Motor neuron (in vitro differentiated cells): ENCODE measurements at places on chromosomes 4 and X. TPM values are rescaled to one million over a fixed set of nuclear protein-coding genes. Genes with fewer than 3 reads are reported as not detected.

The ZAR1 gene
- total RNA-seq = 0.11 TPM in 1 of 2 replicates, not detected in the other

The RTL9 gene
- 0.15 TPM in 1 of 2 replicates, not detected in the other for total RNA-seq

The ALPK1 gene
- total RNA-seq = 24.9 and 28.0 TPM in 2 replicates

The TSC22D3 gene
- total RNA-seq = 45.8 and 49.9 TPM in 2 replicates

The NSD2 gene
- 111 and 118 TPM in 2 replicates for total RNA-seq

The STOX2 gene
- 0.09 and 1.3 TPM in 2 replicates for total RNA-seq

The HNRNPDL gene
- total RNA-seq = 379 and 416 TPM in 2 replicates

The CLDN34 gene
- total RNA-seq = not detected in 2 replicates

The GUCY2F gene
- 0.05 TPM in 1 of 2 replicates, not detected in the other for total RNA-seq

The CORIN gene
- 0.81 and 0.92 TPM in 2 replicates for total RNA-seq

The MAGEA11 gene
- 0.13 and 0.14 TPM in 2 replicates for total RNA-seq

The SERTM2 gene
- total RNA-seq = 0.59 and 0.67 TPM in 2 replicates

The RHOXF2 gene
- 0.57 and 1.5 TPM in 2 replicates for total RNA-seq

The RPA4 gene
- total RNA-seq = 0.22 and 0.31 TPM in 2 replicates

The CXorf51B gene
- not detected in 2 replicates for total RNA-seq

The BTK gene
- 0.16 and 1.8 TPM in 2 replicates for total RNA-seq

The CLNK gene
- total RNA-seq = 0.15 and 0.21 TPM in 2 replicates

The RASL11B gene
- 1.1 and 2.0 TPM in 2 replicates for total RNA-seq

The MAGEC1 gene
- 0.38 TPM in 1 of 2 replicates, not detected in the other for total RNA-seq

The CRMP1 gene
- 8.1 and 11.7 TPM in 2 replicates for total RNA-seq

The CDX4 gene
- 0.28 TPM in 1 of 2 replicates, not detected in the other for total RNA-seq

The ARHGAP10 gene
- 2.9 and 3.7 TPM in 2 replicates for total RNA-seq

The KIAA1210 gene
- total RNA-seq = 0.31 TPM in 1 of 2 replicates, not detected in the other

The ARMCX5 gene
- 13.1 and 18.7 TPM in 2 replicates for total RNA-seq

The DCAF12L2 gene
- total RNA-seq = 3.2 TPM in 2 replicates

The RAB33A gene
- 19.1 and 19.7 TPM in 2 replicates for total RNA-seq

The ZDHHC15 gene
- total RNA-seq = 12.0 TPM in 2 replicates

The CENPVL2 gene
- 1.1 and 1.5 TPM in 2 replicates for total RNA-seq

The MUC7 gene
- 0.27 and 0.29 TPM in 2 replicates for total RNA-seq

The NRK gene
- 0.08 and 0.09 TPM in 2 replicates for total RNA-seq

The PAGE5 gene
- total RNA-seq = not detected in 2 replicates

The IL1RAPL1 gene
- total RNA-seq = 3.4 and 3.8 TPM in 2 replicates

The KCND1 gene
- 1.5 and 2.2 TPM in 2 replicates for total RNA-seq

The FAT1 gene
- 32.4 and 62.0 TPM in 2 replicates for total RNA-seq
